Erythroblast (primary cell): ENCODE measurements at places on chromosomes 11 and 22.

GRCh38 chr22:28917747-28918549 lies 34.6 kb downstream of the ZNRF3 start:
- no peak for DNase-seq

- DNase-seq, result no peak
These were observed 8.2 kb downstream of the MMP8 start for GRCh38 chr11:102716527-102716926.

DNA sequence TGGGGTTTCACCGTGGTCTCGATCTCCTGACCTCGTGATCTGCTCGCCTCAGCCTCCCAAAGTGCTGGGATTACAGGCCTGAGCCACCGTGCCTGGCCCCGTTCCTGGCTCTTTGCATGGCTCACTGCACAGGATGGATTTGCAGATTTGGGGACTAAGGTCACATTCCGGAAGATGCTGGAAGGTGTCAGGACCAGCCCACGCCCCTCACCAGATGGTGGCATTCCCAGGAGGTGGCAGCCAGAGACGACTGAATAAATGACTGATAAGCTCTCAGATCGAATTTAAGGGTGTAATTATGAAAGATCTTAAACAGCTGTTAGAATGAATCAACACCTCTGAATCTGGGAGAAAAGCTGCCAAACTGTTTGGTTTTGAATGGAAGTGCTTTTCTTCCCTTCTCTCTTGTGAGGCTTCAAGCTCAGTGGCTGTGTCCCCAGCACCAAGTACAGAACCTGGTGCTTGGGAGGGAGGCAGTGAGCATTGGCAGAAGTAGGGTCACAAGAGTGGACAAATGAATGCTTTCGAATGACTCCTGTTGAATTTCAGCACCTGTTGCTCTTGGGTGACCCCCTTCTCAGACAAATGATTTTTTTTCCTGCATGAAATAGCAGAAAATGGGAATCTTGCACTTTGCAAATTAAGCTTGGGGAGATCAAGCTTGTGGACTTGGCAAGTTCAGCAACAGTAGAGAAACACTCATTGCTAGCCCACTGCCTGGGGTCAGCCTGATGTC lies 69.6 kb downstream of the KIAA1671 start:
- no peak for DNase-seq

GRCh38 chr11:34158661-34159060 lies 53.2 kb downstream of the NAT10 start:
- no peak for DNase-seq

DNA sequence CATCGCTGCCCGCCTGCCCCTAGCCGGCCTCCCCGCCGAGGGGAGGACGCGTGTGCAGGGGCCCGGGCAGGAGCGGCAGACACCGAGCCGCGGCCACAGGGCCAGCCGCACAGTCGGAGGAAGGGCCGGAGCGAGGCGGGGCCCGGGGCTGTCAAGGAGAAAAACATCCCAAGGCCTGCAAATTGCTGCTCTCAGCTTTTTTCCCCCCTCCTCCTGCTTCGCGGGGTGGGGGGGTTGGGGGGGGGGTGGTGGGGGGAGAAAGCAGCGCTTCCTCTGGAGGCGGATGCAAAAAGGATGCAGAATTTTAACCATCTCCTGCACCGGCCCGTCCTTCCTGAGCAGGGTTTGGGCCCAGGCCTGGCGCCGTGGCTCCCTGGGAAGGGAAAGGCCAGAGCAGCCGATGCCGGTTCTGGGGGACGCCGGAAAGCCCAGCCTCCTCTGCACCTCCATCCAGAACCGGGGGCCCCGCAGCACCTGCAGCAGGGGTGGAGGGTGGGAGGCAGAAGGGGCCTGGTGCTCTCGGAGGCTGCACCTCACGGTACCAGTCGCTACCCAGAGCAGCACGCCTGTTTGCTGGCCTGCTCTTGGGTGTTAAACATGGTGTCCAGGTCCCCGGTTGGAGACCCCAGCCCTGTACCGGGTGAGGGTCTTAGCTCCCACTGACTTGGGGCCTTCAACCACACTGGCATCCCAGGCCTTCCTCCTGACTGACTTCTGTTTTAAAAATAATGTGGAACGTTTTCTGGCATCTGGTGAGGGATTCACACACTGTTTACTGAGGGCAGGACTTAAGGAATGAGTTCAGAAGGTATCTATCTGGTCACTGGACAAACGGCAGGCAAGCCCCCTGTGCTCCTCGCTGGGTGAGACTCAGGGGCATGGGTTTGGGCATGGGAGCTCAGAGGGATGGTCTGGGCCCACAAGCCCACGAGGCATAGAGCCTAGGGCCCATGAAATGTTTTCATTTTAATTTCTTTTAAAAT lies 77.4 kb upstream of the WNT7B start:
- DNase-seq, result no peak
